ENCODE measurements at places on chromosomes 12 and 14.

DNA sequence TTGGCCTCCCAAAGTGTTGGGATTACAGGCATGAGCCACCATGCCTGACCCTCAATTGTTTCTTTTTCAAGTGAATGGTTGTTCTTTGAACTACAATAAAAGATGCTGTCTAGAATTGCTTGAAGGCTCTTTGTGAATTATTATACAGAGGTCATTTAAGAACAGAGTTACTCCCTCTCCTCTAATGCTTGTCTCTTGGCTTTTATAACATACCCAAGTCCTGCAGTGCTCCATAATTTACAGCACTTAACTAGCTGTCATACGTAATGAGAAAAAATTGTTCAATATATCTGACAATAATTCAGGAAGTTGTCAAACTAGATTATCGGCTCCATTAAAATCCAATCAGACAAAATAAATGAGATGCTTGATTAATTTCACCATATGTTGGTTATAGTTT is 823.0 kb upstream of the ATXN7L3B start:
- no peak for DNase-seq

DNA sequence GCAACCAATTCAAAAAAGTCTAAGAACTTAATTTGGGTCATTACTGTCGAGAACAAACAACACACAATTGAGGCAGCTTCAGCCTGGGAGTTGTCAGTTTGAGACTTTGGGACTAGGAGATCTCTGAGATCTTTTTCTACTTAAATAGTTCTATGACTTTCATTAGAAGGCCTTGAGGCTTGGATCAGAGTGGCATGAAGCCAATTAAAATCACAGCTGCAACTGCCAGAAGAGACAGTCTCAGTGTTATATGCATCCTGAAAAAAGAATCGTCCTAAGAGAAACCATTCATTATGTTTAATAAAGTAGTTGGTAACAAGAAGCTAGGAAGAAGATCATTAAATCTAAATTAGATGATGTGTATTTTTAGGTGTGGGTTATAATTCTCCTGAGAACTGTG is 170.8 kb upstream of the RASSF8 start:
- DNase-seq, result no peak

DNA sequence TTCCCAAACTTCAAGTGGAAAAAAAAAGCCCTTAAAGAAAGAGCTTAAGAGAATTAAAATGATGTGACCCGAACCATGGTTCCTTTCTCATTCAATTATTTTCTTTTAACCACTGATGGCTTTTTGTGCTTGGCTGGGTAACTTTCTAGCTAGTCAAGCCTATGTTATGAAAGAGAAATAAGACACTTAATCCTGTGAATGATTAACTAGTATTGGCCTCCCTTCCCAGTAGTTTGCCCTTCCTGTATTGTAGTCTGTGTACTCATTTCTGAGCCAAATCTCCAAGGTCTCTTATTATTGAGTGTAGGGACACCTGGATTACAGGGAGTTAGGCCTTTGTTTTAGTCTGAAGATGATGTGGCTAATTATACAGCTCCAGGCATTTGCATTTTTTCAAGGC is 353.0 kb downstream of the RAD51B start:
- no peak for DNase-seq

DNA sequence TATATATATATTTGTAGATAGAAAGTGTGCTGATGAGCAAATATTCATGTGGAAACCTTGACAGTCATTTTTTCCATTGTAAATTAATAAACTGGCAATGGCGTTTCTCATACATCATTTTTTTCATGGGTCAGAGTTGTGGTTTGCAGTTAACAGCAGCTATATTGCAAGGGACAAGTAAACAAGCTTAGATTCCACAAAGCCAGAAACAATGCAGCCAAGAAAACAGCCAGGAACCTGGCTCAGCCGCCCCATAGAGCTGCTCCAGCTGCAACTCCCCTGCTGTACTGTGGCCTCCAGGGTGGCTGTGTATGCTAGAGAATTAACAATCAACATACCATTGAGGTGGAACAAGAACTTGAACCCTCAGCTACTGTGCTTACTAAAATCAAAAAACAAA is 298.2 kb downstream of the TMEM132D start:
- no peak for DNase-seq

GRCh38 chr12:64746663-64747062 is 12.5 kb downstream of the GNS start:
- DNase-seq, result no peak

DNA sequence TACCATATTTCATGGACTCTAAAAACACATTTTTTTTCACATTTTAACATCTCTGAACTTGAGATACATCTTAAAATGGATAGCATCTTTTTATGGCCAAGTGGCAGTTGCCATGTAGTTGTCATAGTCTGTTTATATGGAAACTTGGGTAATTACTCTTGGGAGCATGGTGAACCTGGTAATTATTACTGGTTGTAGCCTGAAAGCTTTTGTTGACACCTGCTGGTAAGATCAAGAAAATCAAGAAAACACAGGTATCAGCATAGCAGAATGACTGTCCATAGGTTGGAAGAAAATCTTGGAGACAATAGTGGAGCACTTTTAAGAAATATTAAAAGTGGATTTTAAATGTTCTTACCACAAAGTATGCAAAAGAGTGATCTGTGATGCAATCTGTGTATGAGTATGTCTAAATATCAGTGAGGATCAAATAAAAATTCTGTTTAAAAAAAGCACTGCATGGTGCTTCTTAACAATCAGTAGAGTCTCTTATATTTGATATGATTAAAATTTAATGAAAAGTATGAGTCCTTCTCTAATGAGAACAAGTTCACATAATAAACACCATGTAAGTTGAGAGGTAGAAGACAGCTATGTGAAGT is 44.2 kb downstream of the TTC8 start:
- DNase-seq, result no peak

DNA sequence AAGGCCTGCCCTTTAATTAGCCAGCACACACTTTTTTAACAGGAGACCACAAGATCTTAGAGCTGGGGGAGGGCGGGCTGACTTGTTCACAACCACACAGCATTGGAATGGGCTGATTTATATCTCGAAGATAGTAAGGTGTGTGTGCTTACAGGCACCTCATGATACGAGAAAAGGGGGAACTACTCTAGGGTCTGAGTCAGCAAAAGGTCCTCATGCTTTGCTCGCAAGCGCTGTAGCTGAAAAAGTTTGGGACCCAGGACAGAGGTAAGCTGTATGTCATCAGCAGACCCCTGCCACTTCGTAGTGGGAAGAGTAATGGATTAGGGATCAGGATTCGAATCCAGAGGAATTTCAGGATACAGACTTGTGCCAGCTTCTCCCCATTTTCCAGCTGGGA is 88.9 kb upstream of the RBM19 start:
- DNase-seq, result no peak

- DNase-seq, result no peak
These were observed 169.4 kb downstream of the FOXN3 start for GRCh38 chr14:89247457-89248122.

DNA sequence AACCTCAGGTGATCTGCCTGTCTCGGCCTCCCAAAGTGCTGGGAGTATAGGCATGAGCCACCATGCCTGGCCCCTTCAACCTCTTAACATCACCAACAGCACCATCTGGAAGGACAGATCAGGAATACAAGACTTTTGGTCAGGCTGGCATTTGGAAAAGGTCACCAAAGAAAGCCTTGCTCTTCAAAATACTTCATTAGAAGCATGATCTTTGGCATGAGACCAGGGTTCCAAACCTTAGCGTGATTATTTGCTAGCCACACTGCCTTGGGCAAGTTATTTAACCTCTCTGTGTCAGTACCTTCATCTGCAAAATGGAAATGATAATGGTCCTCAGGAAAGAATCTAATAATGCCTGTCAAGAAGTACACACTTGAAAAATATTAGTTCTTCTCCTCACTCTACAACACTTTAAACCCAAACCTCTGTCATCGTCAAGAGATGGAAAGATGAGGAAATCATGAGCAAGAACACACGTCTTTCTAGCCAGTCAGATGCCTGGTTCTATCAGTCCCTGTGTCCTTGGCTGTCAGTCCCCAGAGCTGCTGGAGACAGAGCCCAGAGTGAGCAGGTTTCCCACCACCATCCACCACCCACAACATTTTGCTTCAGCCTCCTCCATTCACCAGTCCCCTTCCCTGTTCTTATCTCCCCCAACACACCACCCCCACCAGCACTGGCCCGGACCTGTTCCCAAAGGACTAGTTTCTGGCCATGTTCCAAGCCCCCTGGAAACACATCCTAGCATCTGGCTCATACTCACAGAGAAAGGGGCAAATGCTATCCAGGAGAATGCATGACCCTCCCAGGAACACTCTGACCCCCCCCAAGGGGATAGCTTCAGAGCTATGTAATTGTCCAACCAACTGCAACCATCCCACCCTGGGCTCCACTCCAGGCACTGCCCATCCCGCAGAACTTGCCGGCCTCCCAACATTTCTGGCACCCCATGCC is 2.0 kb downstream of the ADCY6 start:
- no peak for DNase-seq

- no peak for DNase-seq
These were observed 20.3 kb downstream of the MED13L start for GRCh38 chr12:116257215-116257614.

- DNase-seq, result no peak
These were observed 404.5 kb upstream of the TBX3 start for GRCh38 chr12:115088328-115088994.

DNA sequence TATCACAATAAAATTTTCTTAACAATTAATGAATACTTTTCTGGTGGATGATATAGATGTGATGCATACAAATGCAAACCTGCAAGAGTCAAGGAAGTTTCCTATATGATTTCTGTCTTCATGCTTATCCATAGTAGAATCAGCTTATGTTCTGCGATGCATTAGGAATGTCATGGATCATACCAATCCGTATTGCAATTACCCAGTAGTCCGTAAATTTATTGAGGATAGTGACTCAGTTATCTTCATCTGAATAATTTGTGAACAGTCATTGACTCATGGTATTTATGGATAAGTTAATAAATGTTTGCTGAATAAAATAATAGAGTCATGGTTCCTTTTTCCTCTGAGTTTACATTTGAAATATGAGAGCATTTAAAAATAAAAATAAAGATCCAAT is 483.4 kb downstream of the LRFN5 start:
- no peak for DNase-seq
